ENCODE measurements at places on chromosomes 16 and 17.

DNA sequence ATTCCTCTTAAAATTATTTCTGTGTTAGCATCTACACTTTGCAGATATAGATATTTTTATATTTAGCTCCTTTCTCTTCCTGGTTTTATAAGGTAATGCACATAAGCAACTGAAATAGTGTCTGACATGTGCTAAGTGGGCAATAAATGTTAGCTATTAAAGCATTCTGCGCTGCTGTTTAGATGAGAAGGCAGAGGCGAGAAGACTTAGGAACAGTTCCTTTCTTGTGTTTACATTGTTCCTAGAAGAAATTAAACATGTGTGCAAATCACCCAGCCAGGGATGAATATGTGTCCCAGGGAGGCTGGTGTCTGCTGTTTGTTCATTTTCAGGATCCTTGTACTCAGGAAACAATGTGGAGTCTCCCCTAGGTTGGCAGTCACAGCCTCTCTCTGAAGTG is 292.3 kb downstream of the PMP22 start:
- no peak for DNase-seq

- DNase-seq = no peak
These were observed 168.2 kb upstream of the TNRC6C start for GRCh38 chr17:77790143-77790829.

DNA sequence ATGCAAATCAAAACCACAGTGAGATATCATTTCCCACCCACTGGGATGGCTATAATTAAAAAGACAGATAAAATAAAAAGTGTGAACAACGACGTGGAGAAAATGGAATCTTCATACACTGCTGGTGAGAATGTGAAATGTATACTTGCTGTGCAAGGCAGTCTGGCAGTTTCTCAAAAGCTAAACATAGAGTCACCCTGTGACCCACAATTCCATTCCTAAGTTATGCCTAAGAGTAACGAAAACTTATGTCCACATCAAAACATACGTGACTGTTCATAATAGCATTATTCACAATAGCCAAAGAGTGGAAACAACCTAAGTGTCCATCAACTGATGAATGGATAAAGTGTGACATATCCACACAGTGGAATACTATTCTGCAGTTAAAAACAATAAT is 38.1 kb upstream of the VPS4A start:
- no peak for DNase-seq

DNA sequence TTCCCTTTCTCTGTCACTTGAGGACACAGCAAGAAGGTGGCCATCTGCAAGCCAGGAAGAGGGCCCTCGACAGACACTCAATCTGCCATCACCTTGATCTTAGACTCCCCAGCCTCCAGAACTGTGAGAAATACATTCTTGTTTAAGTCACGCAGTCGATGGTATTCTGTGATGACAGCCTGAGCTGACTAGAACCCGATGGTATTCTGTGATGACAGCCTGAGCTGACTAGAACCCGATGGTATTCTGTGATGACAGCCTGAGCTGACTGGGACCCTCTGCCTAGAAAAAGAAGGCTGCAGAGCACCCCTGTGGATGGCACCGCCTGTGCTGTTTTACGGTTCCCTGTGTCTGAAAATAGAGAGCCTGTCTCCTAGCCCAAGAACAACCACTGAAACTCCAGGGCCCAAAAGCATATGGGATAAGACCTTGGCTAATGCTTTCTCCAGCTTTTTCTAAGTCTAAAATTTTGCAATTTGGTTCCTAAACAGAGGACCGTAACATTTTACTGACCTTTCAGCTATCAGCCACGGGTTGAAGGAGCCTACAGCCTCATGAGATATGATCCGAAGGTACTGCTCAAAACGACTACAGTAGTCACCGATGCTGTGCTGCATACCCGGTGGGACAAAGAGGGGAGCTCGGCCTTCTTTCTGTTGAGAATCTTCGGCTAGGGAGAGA is 33.1 kb upstream of the PITPNM3 start:
- no peak for DNase-seq

DNA sequence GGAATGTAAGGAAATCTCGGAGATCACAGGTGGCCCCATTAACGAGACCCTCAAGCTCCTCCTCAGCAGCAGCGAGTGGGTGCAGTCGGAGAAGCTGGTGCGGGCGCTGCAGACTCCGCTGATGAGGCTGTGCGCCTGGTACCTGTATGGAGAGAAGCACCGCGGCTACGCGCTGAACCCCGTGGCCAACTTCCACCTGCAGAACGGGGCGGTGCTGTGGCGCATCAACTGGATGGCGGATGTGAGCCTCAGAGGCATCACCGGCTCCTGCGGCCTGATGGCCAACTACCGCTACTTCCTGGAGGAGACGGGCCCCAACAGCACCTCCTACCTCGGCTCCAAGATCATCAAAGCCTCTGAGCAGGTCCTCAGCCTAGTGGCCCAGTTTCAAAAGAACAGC is 16.2 kb downstream of the MLYCD start:
- no peak for DNase-seq

- no peak for DNase-seq
These were observed 27.7 kb downstream of the PCTP start for GRCh38 chr17:55778389-55779118.
